Ovary (tissue), 10 donors: ENCODE measurements at places on chromosomes 13 and 19.

GRCh38 chr19:14413693-14414181, 5.4 kb downstream of the DDX39A start:
- DNase-seq: no peak

DNA sequence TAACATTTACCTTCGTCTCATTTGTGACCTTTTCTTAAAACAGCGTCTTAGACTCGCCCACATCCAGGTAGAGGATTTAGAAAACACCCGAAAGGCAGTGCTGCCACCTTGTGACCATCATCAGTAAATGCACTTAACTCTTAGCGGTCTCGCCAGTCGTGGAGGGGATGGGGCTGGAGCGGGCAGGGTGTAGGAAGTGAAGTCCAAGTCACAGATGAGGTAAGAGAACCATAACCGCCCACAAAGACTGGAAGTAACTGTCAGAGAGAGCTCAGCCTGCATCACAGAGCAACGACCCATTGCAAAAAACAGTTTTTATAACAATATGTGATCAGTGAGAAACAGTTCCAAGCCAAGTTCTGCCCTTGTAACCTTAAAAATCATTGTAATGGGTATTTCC, 10.7 kb upstream of the CEACAM3 start:
- DNase-seq: no peak

- peak; percentile 37 for DNase-seq
Observed at GRCh38 chr19:43798546-43799409, 3.5 kb downstream of the LYPD5 start.

GRCh38 chr19:51783372-51783771, 11.6 kb upstream of the FPR3 start:
- no peak for DNase-seq

GRCh38 chr13:24887759-24888158, 123.8 kb downstream of the RNF17 start:
- no peak for DNase-seq

DNA sequence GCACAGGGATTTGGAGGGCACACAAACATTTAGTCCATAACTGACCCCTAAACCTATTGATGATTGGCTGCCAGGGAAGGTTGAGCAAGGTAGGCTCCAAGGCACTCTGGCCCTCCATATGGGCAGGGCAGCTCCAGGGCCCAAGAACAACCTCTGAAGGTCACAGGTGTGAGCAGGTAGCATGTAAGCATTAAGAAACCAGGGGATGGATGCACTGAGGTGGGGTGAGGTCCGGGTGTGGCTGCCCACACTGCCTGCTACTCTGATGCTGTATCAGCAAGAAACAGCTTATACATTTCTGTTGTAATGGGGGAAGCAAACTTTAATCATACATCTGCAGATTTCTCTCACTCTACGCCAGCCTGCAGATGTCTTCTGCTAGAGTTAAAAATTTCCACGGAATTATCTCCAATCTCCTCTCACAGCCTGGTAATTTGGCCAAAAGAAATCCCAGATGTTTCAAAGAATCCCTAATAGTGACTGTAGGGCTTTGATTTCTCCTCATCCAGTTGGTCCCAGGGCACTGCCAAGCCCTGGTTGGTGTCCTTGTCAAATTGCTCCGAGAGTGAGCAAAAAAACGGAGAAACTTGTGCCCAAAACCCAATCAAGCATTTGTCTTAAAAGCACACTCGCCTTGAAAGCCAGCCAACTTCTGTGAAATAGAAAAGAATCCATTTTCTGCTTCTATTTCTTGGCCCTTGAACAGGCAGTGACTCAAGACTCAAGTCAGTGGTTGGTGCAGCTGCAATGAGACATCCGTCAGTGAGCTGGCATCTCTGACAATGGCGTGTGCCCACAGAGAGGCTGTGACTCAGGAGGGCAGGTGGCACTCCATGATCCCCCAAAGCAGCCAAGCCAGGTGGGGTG, 72.5 kb upstream of the MRI1 start:
- DNase-seq: no peak

DNA sequence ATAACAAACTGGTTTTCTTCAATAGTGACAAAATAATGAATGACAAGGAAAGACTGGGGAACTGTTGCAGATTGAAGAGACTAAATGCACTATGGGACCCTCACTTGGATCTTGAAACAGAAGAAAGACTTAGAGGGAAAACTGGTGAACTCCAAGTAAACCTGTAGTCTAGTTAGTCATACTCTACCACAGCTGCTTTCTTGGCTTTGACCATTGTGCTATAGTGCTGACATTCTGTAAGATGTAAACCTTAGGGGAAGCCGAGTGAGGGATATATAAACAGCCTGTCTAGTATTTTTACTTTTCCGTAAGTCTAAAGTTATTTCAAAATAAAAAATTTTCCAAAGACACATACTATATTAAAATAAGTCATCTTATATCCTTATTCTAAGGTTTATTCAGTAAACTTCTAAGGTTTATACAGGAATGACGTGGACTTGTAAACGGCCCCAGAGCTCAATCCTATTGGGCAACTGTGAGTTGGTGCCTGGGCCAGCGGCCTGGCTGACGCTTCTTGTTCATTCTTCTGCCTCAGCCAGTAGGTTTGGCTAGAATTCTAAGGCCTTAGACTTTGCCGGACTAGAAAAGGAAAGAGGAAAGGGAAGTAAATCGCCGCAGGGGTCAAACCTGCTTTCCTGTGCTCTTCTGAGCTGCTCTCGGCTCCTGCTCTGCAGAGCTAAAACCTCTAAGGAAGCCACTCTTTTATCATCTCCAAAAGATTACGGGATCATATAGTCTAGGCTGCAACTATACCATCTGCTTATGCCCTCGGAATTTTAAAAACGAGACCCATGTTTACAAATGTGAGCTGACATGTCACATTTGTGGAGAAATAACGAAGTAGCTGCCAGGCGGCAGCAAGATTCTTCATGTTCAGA, 33.6 kb upstream of the UBE2L5 start:
- DNase-seq: peak; percentile 53
